Osteoblast (primary cell): ENCODE measurements at places on chromosomes 7 and 10. TPM values are rescaled to one million over a fixed set of nuclear protein-coding genes. Genes with fewer than 3 reads are reported as not detected.

Gene ALOX5
- not detected in 2 replicates for total RNA-seq

- DNase-seq, result no peak
These were observed 116.7 kb downstream of the CYP26A1 start for GRCh38 chr10:93190372-93190771.

Gene CYP26C1
- total RNA-seq, result under 0.01 TPM in 2 replicates

Gene ELAPOR2
- 0.88 and 4.0 TPM in 2 replicates for total RNA-seq

- no peak for DNase-seq
These were observed 63.1 kb downstream of the MTPAP start for GRCh38 chr10:30285970-30286369.

DNA sequence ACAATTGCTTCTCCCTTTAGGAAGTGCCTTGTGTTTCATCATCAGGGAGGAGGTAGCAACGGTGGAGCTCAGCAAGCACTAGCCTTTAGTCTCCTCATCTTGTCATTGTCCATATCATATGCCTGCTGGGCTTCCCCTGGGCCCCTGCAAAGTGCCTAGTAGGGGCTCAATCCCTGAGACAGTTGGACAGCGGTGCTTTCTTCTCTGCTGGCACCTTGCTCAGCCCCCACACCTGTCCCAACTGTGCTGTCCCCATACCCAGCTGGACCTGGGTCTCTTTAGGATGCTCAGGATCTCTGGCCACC is 5.5 kb downstream of the SMARCD3 start:
- peak; percentile 87 for DNase-seq

Gene AKR1C2
- 38.6 and 46.0 TPM in 2 replicates for total RNA-seq

DNA sequence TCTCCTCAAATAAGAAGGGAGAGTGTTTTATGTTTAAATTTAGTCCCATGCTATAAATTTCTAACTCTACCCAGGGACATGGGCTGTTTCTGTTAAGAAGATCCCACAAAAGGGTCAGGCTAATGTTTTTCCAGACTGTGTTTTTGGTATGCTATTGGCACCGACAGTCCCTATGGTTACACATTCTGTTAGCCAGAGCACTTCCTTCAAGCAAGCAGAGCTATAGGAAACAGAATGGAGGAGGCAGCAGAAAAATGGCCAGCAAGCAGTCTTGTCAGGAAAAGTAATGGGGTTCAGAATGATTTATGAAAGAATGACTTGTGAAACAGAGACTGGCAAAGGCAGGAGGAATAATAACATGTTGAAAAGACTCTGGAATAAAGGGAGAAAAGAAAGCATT is 44.8 kb upstream of the PHYHIPL start:
- no peak for DNase-seq

GRCh38 chr10:116634126-116634975 is 13.6 kb downstream of the PNLIPRP2 start:
- no peak for DNase-seq

Gene STK31
- under 0.01 TPM in 1 of 2 replicates, not detected in the other for total RNA-seq

Gene IDI2
- total RNA-seq, result not detected in 2 replicates

GRCh38 chr10:51983481-51983880 is 284.1 kb upstream of the CSTF2T start:
- no peak for DNase-seq

Gene XRCC2
- total RNA-seq, result 0.72 and 1.2 TPM in 2 replicates

DNA sequence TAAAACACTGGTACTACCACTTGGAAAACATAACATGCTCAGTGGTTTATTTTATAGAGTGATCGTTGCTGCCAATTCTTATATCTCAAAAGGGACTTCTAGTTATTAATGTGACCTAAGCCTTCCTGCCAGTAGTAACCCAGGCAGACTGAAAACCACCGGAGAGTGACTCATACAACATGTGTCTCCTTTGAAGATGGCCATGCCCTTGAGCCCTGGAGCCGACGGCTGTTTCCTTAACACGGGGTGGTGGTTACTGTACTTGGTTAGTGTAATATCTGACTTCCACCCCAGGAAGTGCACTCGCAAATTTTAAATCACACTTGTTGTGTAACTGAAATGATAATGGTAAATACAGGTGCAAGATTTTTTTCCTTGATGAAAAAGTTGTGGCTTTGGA is 30.5 kb downstream of the JAKMIP3 start:
- peak; percentile 71 for DNase-seq

Gene ELN
- 69.1 and 113 TPM in 2 replicates for total RNA-seq

Gene OR2A1
- total RNA-seq, result 0.29 and 0.36 TPM in 2 replicates

Gene CALD1
- 1,075 and 1,123 TPM in 2 replicates for total RNA-seq

DNA sequence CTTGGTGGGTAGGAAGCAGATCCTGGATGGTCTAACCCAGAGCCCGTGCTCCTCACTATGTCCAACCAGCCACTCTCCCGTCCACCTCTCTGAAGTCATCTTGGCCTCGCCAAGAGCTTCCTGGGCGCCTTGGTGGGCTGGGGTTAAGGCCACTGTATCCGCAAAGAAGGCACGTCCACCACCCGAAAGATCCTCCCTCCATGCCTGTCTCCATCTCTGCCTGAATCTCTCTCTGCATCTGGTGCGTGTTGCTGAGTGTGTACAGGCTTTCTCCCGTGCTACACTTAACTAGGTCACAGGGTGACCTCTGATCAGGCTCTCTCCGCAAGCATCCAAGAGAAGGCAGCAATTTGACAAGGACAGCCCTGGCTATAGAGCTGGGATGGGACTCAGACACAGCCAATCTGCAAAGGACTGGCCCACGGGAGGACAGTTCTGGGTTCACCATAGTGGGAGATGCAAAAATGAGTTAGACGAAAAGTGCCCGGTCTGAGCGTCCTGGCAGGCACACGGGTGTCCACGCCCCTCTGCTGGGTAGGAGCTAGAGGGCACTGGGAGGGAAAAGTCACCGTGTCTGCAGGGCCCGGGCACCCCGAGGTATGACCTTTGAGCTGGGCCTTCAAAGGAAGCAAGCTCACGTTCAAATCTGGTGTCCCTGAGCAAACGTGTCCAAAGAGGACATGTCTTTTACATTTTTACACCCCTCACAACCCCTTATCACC is 9.4 kb upstream of the RFC2 start:
- DNase-seq, result peak; percentile 62

Gene FRMD4A
- total RNA-seq, result 41.3 and 42.4 TPM in 2 replicates

DNA sequence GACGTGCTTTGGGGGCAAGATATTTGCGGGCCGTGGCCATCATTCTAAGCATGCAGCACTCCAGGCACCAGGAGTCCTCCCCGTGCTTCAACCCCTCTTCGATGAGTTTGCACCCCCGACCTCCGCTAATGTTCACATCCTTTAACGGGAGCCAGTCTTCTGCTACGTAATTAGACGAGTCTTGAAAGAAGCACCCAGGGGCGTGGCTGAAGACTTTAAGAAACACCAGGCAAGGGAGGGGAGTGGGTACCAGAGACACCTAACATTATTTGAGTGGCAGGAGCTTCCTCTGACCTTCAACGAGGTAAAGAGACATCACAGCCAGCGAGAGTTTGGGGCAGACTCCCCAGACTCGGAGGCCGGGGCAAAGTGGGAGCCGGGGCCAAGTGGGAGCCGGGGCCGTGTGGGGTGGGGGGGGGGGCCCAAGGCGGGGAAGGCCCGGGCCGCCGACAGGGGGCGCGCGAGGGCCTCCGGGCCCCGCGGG is 31.1 kb upstream of the TOMM7 start:
- DNase-seq, result no peak

Gene R3HCC1L
- total RNA-seq, result 13.3 and 15.9 TPM in 2 replicates

- peak; percentile 88 for DNase-seq
These were observed 109.9 kb downstream of the JCAD start for GRCh38 chr10:29949411-29950011.

- peak; percentile 86 for DNase-seq
These were observed 2.8 kb downstream of the EBF3 start for GRCh38 chr10:129961157-129961701.

Gene TSPAN14
- 19.2 and 23.9 TPM in 2 replicates for total RNA-seq
